GM23248 (cell line): ENCODE measurements at places on chromosomes 5 and 9. TPM values are rescaled to one million over a fixed set of nuclear protein-coding genes. Genes with fewer than 3 reads are reported as not detected.

- no peaks in the 10 kb centered on the region for H3K36me3 ChIP-seq
- no peak overlapping the region for H3K4me3 ChIP-seq
- peaks cover 15% of the 10 kb centered on the region for H3K4me1 ChIP-seq
- 0 out of 2 replicates have a peak overlapping the region, but pooled peaks have one; percentile 8 for H3K27ac ChIP-seq
These were observed 307.9 kb downstream of the FBXL7 start for GRCh38 chr5:15807871-15808270.

GRCh38 chr5:2007878-2008501 lies 125.3 kb upstream of the IRX4 start:
- peak; percentile 4 for DNase-seq
- no peaks in the 10 kb centered on the region for H3K36me3 ChIP-seq
- peaks cover 7% of the 10 kb centered on the region; the same call in 1 of the 2 replicates for H3K27me3 ChIP-seq
- no peak overlapping the region for H3K4me3 ChIP-seq

DNA sequence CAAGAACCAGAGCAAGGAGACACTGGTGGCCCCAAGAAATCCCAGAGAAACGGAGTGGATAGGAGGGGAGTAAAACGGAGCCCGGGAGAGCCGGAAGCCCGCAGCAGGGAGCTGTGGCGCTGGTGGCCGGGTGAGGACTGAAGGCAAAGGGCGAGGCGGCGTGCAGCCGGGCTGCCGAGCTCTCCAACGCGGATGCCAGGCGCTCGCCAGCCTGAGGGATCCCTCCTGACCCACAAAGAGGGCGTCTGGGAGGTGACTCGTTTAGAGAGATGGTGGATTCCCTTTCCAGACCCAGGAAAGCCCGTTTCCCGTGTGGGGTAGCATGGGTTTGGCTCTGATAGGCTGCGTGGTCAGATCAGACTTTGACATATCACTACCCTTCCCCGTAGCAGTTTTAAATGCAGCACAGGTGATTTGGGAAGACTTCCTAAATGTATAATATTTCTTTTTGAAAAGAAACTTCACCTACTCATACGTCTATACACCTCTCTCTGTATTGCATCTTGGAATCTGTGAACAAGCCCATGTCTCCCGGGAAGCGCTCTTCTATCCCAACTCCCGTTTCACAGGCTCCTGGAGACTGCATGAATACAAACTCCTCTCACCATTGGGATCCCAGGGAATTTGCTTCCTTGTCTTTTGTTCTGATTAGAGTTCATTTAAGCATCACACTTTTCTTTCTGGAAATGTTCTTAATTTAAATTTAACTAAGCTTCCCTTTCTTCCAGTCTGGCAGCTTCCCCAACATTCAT lies 158.1 kb downstream of the C9orf152 start:
- peak overlapping the region; percentile 68 for H3K27ac ChIP-seq
- peak; percentile 70 for DNase-seq
- H3K36me3 ChIP-seq = peaks cover 4% of the 10 kb centered on the region
- H3K27me3 ChIP-seq = no peaks in the 10 kb centered on the region
- H3K4me1 ChIP-seq = peaks cover 19% of the 10 kb centered on the region
- H3K4me3 ChIP-seq = peak overlapping the region; percentile 97

- no peak within 1 kb of the TSS for H3K4me3 ChIP-seq
- H3K27ac ChIP-seq = no peak within 1 kb of the TSS
- no peaks in the 10 kb centered on the region for H3K4me1 ChIP-seq
- no peak for DNase-seq
- no peaks in the 10 kb centered on the region for H3K36me3 ChIP-seq
These were observed at the start of gene LRRC14B for GRCh38 chr5:191036-191948. Gene LRRC14B, plus strand, starts transcription at chr5:191495. Its CDS starts 44 bp downstream, at chr5:191539.

DNA sequence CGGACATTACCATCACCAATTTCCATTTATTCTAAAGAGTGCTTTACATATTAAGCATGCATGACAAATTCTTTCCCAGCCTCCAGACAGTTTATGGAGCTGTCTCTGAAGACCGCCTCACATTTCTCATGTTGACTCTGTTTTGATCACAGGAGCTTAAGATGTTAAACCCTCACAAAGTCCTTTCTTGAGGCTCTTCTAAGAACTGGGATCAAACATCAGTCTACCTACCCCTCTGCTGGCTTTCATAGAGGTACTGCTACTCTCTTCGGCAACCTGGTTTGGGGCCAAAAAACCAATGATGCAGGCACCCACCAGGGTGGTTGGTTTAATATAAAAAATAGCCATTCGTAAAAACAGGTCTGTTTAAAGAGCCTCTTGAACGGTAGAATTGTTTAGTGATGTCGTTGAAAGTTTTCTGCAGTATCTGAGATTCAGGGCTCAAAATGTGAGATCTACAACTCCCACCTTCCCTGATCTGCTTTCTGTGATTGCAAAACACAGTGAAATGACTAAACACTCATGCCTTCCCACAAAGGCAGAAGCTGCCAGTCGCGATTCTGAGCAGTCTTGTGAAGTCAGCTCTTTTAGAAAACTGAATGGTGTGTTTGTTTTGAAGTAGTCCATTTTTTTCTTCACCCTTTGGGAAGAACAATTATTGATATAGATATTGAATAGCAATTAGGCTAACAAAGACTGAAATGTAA lies 3.5 kb downstream of the RXFP3 start:
- no peak overlapping the region for H3K27ac ChIP-seq
- H3K4me1 ChIP-seq = no peaks in the 10 kb centered on the region
- H3K4me3 ChIP-seq = no peak overlapping the region

- no peak for DNase-seq
- H3K27me3 ChIP-seq = no peaks in the 10 kb centered on the region
- H3K36me3 ChIP-seq = no peaks in the 10 kb centered on the region
- no peaks in the 10 kb centered on the region for H3K4me1 ChIP-seq
- H3K4me3 ChIP-seq = no peak overlapping the region
These were observed 60.6 kb downstream of the DRD1 start for GRCh38 chr5:175383350-175383749.

GRCh38 chr5:138022912-138023311 lies 10.0 kb downstream of the FAM13B start:
- no peak for DNase-seq
- no peak overlapping the region for H3K4me3 ChIP-seq
- H3K27ac ChIP-seq = no peak overlapping the region

DNA sequence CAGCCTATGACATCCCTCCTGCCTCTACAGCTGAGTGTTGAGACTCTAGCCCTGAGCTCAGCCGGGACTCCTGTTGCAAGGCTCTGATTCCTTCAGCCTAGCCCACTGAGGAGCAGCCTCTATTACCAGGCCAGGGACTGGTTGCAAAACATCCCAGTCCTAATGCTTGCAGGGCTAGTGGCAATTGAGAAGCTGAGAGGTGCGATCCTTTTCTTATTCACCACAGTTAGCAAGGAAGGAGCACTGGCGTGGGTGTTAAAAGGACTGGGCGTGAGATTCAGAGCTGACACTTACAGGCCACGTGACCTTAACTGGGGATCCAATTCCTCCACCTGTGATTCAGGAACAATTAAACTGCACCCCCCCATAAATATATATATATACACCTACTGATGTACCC lies 58.8 kb downstream of the GARNL3 start:
- DNase-seq = no peak
- H3K27me3 ChIP-seq = no peaks in the 10 kb centered on the region
- H3K4me3 ChIP-seq = no peak overlapping the region
- H3K4me1 ChIP-seq = peaks cover 8% of the 10 kb centered on the region
- no peak overlapping the region for H3K27ac ChIP-seq

GRCh38 chr5:88761269-88761850 lies 121.6 kb downstream of the MEF2C start:
- H3K4me3 ChIP-seq = no peak overlapping the region
- no peak overlapping the region for H3K27ac ChIP-seq
- peak; percentile 49 for DNase-seq
- H3K27me3 ChIP-seq = no peaks in the 10 kb centered on the region
- H3K36me3 ChIP-seq = no peaks in the 10 kb centered on the region
- H3K4me1 ChIP-seq = 0 out of 2 replicates have a peak, but pooled peaks cover 7% of the 10 kb centered on the region

PRR16 gene
- 32.5 and 33.0 TPM in 2 replicates for total RNA-seq

DNA sequence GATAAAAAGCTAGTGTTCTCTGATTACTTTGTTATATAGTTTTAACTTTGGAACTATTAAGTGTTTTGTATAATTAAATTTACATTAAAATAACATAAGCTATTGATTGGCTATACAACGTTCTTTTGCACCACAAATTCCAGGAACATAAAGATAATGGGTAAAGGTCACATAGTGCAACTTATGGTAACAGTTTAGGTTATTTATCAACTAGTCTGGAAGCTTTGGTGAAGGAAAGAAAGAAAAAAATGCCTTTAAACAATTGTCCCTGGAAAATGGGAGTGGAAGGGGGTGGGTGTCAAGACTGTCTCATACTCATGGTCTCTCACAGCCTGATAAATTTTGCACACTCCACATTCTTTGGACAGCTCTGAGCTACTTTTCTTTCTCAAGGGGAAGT lies 17.1 kb upstream of the SPARC start:
- H3K36me3 ChIP-seq = no peaks in the 10 kb centered on the region
- H3K4me3 ChIP-seq = no peak overlapping the region
- H3K27ac ChIP-seq = no peak overlapping the region
- DNase-seq = no peak
- no peaks in the 10 kb centered on the region for H3K27me3 ChIP-seq

CCNO gene
- 3.3 TPM in 1 of 2 replicates, not detected in the other for total RNA-seq

DNA sequence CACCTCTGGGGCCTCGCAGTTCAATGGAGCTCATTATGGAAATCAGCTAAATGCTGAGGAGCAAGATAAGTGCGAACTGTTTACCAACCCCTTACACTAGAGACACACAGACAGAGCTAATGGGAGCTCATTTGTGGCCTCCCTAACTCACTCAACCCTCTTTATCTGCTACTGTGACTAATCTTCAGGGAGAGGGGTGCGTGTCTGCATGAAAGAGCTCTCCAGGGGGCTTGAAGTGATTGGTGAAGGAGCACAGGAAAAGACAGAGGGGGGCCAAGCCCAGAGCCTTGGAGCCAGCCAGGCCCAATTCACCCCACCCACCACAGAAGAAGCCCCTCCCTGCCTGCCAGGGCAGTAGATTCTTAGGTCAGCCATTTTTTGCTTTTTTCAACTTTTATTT lies 466.8 kb upstream of the BRINP1 start:
- no peak overlapping the region for H3K27ac ChIP-seq
- H3K4me1 ChIP-seq = no peaks in the 10 kb centered on the region
- H3K36me3 ChIP-seq = no peaks in the 10 kb centered on the region
- DNase-seq = no peak
- no peak overlapping the region for H3K4me3 ChIP-seq

GRCh38 chr5:126613941-126614592 lies 13.3 kb downstream of the PHAX start:
- no peaks in the 10 kb centered on the region for H3K27me3 ChIP-seq
- DNase-seq = no peak
- H3K27ac ChIP-seq = no peak overlapping the region
- H3K4me3 ChIP-seq = no peak overlapping the region
- H3K36me3 ChIP-seq = peaks cover 29% of the 10 kb centered on the region; the same call in 1 of the 2 replicates

GPX8 gene
- total RNA-seq = 233 and 241 TPM in 2 replicates

FGF1 gene
- total RNA-seq = 9.2 and 13.8 TPM in 2 replicates

DNA sequence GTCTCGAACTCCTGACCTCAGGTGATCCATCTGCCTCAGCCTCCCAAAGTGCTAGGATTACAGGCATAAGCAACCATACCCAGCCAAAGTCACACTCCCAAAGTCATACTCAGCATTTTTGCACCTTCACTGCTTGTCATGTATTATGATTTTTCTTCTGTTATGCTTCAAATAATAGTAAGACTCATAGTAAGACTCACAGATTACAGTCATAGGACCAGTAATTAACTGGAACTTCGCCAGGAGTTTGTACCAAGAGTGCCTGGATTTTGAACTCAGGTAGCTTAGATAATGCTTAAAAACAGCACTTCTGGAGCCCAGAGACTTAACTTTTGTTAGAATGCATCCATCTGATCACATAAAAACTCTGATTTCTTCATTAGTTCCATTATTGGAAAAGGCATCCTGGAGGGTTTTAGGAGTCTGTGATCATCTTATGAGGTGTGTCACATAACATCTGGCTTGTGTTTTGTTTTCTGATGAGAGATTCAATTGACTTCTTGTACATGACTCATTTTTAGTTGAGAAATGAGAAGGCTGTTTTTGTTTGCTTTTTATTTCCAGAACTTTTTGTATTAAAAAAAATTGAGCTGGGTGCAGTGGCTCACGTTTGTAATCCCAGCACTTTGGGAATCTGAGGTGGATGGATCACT lies 131.5 kb downstream of the ADAMTS19 start:
- H3K4me3 ChIP-seq = no peak overlapping the region
- H3K36me3 ChIP-seq = no peaks in the 10 kb centered on the region
- H3K27ac ChIP-seq = no peak overlapping the region
- no peak for DNase-seq
- H3K27me3 ChIP-seq = no peaks in the 10 kb centered on the region
- H3K4me1 ChIP-seq = no peaks in the 10 kb centered on the region

- H3K4me3 ChIP-seq = peak overlapping the region; percentile 93
- H3K27me3 ChIP-seq = no peaks in the 10 kb centered on the region
- DNase-seq = peak; percentile 43
- H3K4me1 ChIP-seq = peaks cover 48% of the 10 kb centered on the region
These were observed 2.5 kb downstream of the CXXC5 start for GRCh38 chr5:139650689-139651042.

GRCh38 chr5:53569453-53569852 lies 9.0 kb downstream of the NDUFS4 start:
- no peak for DNase-seq
- no peaks in the 10 kb centered on the region for H3K36me3 ChIP-seq
- H3K27me3 ChIP-seq = no peaks in the 10 kb centered on the region
- no peak overlapping the region for H3K27ac ChIP-seq
- H3K4me3 ChIP-seq = no peak overlapping the region

GRCh38 chr5:142807372-142807911 lies 37.3 kb downstream of the ARHGAP26 start:
- no peak overlapping the region for H3K27ac ChIP-seq
- no peak for DNase-seq
- no peaks in the 10 kb centered on the region for H3K4me1 ChIP-seq
- H3K36me3 ChIP-seq = no peaks in the 10 kb centered on the region
- no peak overlapping the region for H3K4me3 ChIP-seq

DNA sequence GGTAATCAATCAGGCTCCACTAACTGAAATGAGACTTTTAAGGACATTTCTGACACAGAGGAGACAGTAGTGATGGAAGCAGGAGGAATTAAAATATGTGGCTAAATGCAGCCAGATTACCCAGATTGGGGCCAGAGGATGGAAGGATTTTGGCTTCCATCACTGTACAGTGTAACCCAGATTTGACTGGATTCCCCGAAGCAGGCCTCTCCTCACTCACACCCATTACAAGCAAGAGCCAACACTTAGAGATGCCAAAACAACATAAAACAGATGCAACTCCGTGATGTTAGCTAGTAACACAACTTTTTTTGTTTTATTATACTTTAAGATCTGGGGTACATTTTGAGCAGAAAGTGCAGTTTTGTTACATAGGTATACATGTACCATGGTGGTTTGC lies 17.6 kb downstream of the TEK start:
- peaks cover 20% of the 10 kb centered on the region for H3K4me1 ChIP-seq
- H3K27me3 ChIP-seq = no peaks in the 10 kb centered on the region
- no peaks in the 10 kb centered on the region for H3K36me3 ChIP-seq
- H3K27ac ChIP-seq = no peak overlapping the region
- H3K4me3 ChIP-seq = no peak overlapping the region
- no peak for DNase-seq

- no peaks in the 10 kb centered on the region for H3K36me3 ChIP-seq
- no peak overlapping the region for H3K4me3 ChIP-seq
- no peaks in the 10 kb centered on the region for H3K4me1 ChIP-seq
- no peak overlapping the region for H3K27ac ChIP-seq
These were observed 111.2 kb upstream of the IL12B start for GRCh38 chr5:159441441-159441840.

GABBR2 gene
- 10.2 and 13.4 TPM in 2 replicates for total RNA-seq

CDO1 gene
- 0.89 and 4.3 TPM in 2 replicates for total RNA-seq

GRCh38 chr9:71916834-71917534 lies 5.5 kb downstream of the C9orf85 start:
- no peaks in the 10 kb centered on the region for H3K36me3 ChIP-seq
- DNase-seq = no peak
- no peak overlapping the region for H3K4me3 ChIP-seq
